CD8-positive, alpha-beta memory T cell (primary cell): ENCODE measurements at places on chromosomes 12 and 14. TPM values are rescaled to one million over a fixed set of nuclear protein-coding genes. Genes with fewer than 3 reads are reported as not detected.

The DTX1 gene
- total RNA-seq, result 2.2 TPM

The ADSS1 gene
- 1.5 TPM for total RNA-seq

The ZCCHC8 gene
- total RNA-seq, result 33.7 TPM

The RPGRIP1 gene
- total RNA-seq, result not detected

The MANSC1 gene
- 0.42 TPM for total RNA-seq

The PAX9 gene
- not detected for total RNA-seq

The RABGGTA gene
- 41.0 TPM for total RNA-seq

The LRRK2 gene
- total RNA-seq, result 0.31 TPM

The WDR89 gene
- 30.6 TPM for total RNA-seq

The OR6J1 gene
- total RNA-seq, result not detected

The POMT2 gene
- 21.6 TPM for total RNA-seq

The SLC17A8 gene
- not detected for total RNA-seq

The KLRC3 gene
- 3.0 TPM for total RNA-seq

The TAS2R19 gene
- total RNA-seq, result 0.88 TPM

The ARL6IP4 gene
- total RNA-seq, result 172 TPM

The NID2 gene
- not detected for total RNA-seq

The CAPS2 gene
- total RNA-seq, result 2.6 TPM

The REP15 gene
- not detected for total RNA-seq

The RIMBP2 gene
- total RNA-seq, result not detected

The RGS6 gene
- 0.60 TPM for total RNA-seq

The ITGB7 gene
- 339 TPM for total RNA-seq

The TESPA1 gene
- 80.6 TPM for total RNA-seq

The IAPP gene
- total RNA-seq, result not detected

The TAS2R42 gene
- total RNA-seq, result not detected

The CCDC198 gene
- not detected for total RNA-seq

The MYH6 gene
- total RNA-seq, result 0.09 TPM

The KRT85 gene
- not detected for total RNA-seq

The SYNE2 gene
- total RNA-seq, result 45.6 TPM

The TEX52 gene
- not detected for total RNA-seq

The RTL1 gene
- total RNA-seq, result not detected

The GALNT8 gene
- 0.22 TPM for total RNA-seq

The KRT73 gene
- 0.13 TPM for total RNA-seq
